Activated CD8-positive, alpha-beta T cell treated with anti-CD3 and anti-CD28 coated beads, Interleukin-2, amount 10 ng/mL, durations not matched to agents 7 days and 5 days (primary cell): ENCODE measurements at places on chromosomes 5 and 9.

GRCh38 chr5:19630876-19631275 is 357.1 kb downstream of the CDH18 start:
- DNase-seq = no peak
- no peaks in the 10 kb centered on the region for H3K27me3 ChIP-seq
- H3K27ac ChIP-seq = no peak overlapping the region

GRCh38 chr5:173759691-173760090 is 128.5 kb upstream of the CPEB4 start:
- no peaks in the 10 kb centered on the region for H3K4me1 ChIP-seq
- no peak for DNase-seq
- no peak overlapping the region for H3K27ac ChIP-seq
- H3K36me3 ChIP-seq = no peaks in the 10 kb centered on the region
- H3K27me3 ChIP-seq = peaks cover 2% of the 10 kb centered on the region

GRCh38 chr5:69242215-69242927 is 7.7 kb downstream of the CDK7 start:
- no peak overlapping the region for H3K27ac ChIP-seq
- H3K36me3 ChIP-seq = peaks cover 56% of the 10 kb centered on the region
- H3K27me3 ChIP-seq = no peaks in the 10 kb centered on the region
- peaks cover 21% of the 10 kb centered on the region for H3K4me1 ChIP-seq
- DNase-seq = no peak
- H3K4me3 ChIP-seq = no peak overlapping the region

DNA sequence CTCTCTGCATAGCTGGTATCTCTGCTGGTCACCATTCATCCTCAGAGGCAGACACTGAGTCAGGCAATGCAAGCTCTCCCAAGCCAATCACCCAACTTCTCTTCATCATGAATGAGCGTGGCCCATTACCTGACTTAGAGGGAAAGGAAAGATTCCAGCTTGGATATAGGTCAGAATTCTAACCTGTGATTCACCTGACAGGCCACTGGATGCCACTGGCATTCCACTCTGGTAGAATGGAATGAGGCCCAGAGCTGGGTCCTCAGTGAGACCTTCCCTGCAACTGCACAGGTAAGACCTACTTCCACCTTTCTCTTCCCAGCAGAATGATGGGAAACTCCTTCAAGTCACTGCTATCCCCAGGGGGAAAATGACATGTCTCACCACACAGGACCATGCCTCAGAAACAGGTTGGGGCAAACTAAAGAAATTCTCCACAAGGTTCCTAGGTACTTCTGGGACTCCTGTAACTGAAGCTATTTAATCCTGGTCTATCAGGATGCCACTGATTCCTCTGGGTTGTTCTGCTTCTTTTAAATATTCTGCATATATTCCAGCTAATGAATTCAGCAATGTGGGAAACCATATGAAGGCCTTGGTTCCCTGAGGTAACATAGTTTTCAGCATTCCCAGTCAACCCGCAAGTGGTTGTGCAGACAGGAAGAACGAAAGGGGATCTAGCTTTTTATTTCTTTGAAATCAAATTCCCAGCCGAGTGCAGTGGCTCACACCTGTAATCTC is 62.0 kb downstream of the SUSD1 start:
- H3K4me1 ChIP-seq = no peaks in the 10 kb centered on the region
- H3K27me3 ChIP-seq = no peaks in the 10 kb centered on the region
- H3K27ac ChIP-seq = no peak overlapping the region
- H3K4me3 ChIP-seq = no peak overlapping the region
- DNase-seq = no peak
- H3K36me3 ChIP-seq = peaks cover 18% of the 10 kb centered on the region

DNA sequence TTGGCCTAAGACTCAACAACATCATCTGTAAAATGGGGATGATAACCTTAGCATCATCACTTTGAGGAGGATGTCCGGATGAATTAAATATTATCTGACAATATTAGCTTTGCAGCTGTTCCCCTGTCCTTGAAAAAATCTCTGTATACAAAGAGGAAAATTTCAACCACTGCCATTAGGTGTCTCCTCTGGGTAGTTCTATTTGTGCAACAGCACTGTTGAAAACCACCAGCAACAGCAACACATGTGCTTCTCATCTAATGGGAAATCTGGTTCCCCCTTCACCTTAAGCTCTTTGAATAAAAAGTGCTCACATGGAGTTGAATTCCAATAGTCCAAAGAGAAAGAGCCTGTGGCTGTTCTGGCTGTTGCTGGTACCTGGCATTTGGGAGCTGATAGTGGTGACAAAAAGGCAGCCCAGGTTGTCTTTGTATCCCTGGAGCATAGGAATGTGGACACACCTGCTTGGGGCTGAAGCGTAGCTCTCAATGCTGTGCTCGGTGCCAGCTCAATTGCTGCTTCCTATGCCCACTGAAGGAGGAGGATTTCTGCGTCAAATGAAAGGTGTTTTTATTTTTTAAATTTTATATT is 322.1 kb upstream of the MSX2 start:
- H3K4me3 ChIP-seq = no peak overlapping the region
- H3K36me3 ChIP-seq = no peaks in the 10 kb centered on the region
- H3K4me1 ChIP-seq = no peaks in the 10 kb centered on the region
- H3K27ac ChIP-seq = no peak overlapping the region
- no peak for DNase-seq

GRCh38 chr5:88694023-88694679 is 188.8 kb downstream of the MEF2C start:
- peaks cover 10% of the 10 kb centered on the region for H3K4me1 ChIP-seq
- no peaks in the 10 kb centered on the region for H3K36me3 ChIP-seq
- no peak overlapping the region for H3K4me3 ChIP-seq
- no peak overlapping the region for H3K27ac ChIP-seq
- no peak for DNase-seq
- peaks cover 75% of the 10 kb centered on the region for H3K27me3 ChIP-seq

- no peak overlapping the region for H3K4me3 ChIP-seq
- H3K4me1 ChIP-seq = no peaks in the 10 kb centered on the region
- no peaks in the 10 kb centered on the region for H3K36me3 ChIP-seq
- no peaks in the 10 kb centered on the region for H3K27me3 ChIP-seq
- no peak for DNase-seq
Observed at GRCh38 chr5:151492729-151493128, 45.3 kb downstream of the SLC36A1 start.

DNA sequence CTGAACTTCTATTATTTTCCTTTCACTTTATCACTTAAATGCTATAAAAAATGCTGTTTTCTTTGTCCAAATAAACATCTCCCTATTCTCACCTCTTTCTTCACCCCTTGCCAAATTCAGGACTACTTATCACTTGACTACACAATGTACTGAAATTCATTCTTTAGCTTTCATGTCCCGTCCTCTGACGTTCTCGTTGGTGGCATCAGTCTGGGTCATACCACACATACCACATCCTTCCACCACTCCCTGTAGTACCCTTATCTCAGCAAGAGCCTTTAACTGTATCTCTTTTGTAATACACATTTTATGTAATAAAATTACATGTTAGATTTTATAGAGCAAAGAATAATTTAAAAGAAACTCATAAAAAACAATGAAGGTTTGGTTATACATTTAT is 231.1 kb upstream of the PAPPA start:
- H3K4me3 ChIP-seq = no peak overlapping the region
- no peaks in the 10 kb centered on the region for H3K27me3 ChIP-seq
- no peaks in the 10 kb centered on the region for H3K4me1 ChIP-seq
- no peak for DNase-seq
- H3K36me3 ChIP-seq = no peaks in the 10 kb centered on the region
- no peak overlapping the region for H3K27ac ChIP-seq

- H3K4me3 ChIP-seq = no peak overlapping the region
- peaks cover 34% of the 10 kb centered on the region for H3K27me3 ChIP-seq
- no peak for DNase-seq
Observed at GRCh38 chr5:135423146-135423845, 23.9 kb downstream of the DCANP1 start.

- no peak overlapping the region for H3K4me3 ChIP-seq
- no peaks in the 10 kb centered on the region for H3K27me3 ChIP-seq
- no peak overlapping the region for H3K27ac ChIP-seq
- H3K4me1 ChIP-seq = no peaks in the 10 kb centered on the region
Observed at GRCh38 chr9:79801459-79801858, 229.7 kb downstream of the TLE4 start.
